NCI-H2029 (cell line): ENCODE measurements at places on chromosomes 7 and 10.

- no peak for DNase-seq
These were observed 136.4 kb upstream of the AOAH start for GRCh38 chr7:36860681-36861080.

- DNase-seq, result no peak
These were observed 39.4 kb downstream of the COL28A1 start for GRCh38 chr7:7496311-7496710.

GRCh38 chr10:102982296-102982695, 64.2 kb downstream of the CNNM2 start:
- DNase-seq, result no peak

DNA sequence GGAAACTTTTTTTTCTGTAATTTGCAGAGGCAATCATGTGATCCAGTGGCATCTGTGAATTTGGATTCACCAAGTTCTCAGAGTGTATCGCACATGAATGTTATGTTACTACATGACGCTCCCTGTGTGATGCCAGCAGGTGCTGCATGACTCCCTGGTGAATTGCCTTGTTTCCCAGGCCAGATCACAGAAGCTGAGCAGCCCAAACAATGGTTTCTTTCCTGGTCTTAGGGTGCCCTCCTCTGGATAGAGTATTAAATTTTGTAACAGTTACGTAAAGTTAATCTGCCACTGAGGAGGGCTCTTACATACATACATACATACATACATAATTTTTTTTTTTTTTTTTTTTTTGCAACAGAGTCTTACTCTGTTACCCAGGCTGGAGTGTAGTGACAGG, 3.6 kb downstream of the ZSCAN21 start:
- peak; percentile 17 for DNase-seq

- DNase-seq, result no peak
These were observed 62.0 kb upstream of the CAMK2B start for GRCh38 chr7:44387389-44387788.

DNA sequence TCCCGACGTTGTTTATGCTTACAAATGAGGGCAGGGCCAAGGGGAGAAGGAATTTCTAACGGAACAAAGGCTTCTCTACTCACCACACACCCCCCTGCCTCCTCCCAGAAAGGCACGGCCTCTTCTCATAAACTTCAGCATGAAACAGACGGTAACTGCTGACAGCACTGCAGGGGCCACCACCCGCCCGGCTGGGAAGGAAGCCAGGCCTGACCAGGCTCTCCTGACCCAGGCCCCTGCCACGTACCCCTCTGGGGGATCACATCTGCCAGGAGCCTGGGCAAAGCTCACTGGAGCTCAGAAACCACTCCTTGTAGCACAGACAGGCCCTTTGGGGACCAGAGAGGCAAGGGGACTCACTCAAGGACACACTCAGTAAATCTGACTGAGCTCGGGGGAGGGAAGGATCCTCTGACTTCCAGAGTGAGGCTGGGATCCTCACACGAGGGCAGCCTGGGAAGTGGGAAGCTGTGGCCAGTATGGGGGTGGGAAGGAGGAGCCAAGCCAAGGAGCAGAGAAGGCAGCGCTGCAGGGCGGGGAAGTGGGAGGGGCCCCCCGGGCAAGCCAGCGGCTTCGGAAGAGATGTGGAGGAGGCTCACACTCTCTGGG, 46.1 kb downstream of the ZCCHC24 start:
- no peak for DNase-seq

- DNase-seq, result peak; percentile 20
These were observed 367.8 kb upstream of the C7orf33 start for GRCh38 chr7:148222721-148223120.

GRCh38 chr10:79293841-79294581, 53.3 kb upstream of the PPIF start:
- no peak for DNase-seq

- DNase-seq, result no peak
These were observed 21.2 kb upstream of the RAMP3 start for GRCh38 chr7:45136106-45137060.

- no peak for DNase-seq
These were observed 107.3 kb upstream of the FAM171A1 start for GRCh38 chr10:15478429-15478828.

DNA sequence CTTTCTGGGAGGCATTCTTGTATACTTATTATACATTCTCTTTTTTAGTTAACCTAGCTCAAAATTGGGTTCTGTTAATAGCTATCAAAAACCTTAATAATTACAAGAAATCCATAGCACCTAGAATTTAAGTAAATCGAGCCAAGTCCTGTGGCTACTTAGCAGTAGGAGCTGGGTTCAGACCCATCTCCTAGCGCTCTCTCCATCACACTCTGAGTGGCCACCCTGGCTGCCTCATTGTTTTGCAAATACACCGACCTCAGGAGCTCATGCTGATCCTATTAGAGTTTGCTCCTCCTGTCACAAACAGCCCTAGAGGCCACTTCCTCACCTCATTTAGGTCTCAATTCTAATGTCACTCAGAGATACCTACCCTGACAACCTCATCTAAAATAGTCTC, 46.2 kb upstream of the OSBPL3 start:
- DNase-seq, result no peak
